ENCODE measurements at places on chromosomes 13 and 19. TPM values are rescaled to one million over a fixed set of nuclear protein-coding genes. Genes with fewer than 3 reads are reported as not detected.

LIM2 gene
- not detected for total RNA-seq

LILRB3 gene
- total RNA-seq, result not detected

PNMA8A gene
- total RNA-seq, result 12.6 TPM

PEAK3 gene
- total RNA-seq, result 0.11 TPM

MEDAG gene
- total RNA-seq, result not detected

ZNF69 gene
- total RNA-seq, result 7.2 TPM

C19orf73 gene
- total RNA-seq, result 0.68 TPM

ADGRE3 gene
- not detected for total RNA-seq

SPRYD7 gene
- total RNA-seq, result 15.2 TPM

PRR19 gene
- 1.1 TPM for total RNA-seq

C19orf25 gene
- 32.7 TPM for total RNA-seq

ZNF93 gene
- 5.2 TPM for total RNA-seq

SELENOV gene
- not detected for total RNA-seq

EBI3 gene
- 0.43 TPM for total RNA-seq
